ENCODE measurements at places on chromosomes 6 and 20.

DNA sequence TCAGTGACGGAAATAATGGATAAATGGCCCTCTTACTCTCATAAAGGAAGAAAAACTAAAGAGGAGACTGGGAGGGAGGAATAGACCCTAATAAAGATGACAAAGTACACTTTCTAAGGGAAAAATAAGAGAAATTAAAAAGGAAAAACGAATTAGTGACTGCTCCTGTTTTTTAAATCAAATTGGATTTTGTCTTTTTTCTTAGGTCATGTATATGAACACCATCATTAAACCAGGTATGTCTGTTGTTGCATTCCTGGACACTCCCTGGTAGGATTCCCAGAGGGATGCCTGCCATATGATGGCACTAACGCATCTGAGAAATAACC is 59.4 kb upstream of the BTN3A2 start:
- no peak for DNase-seq

DNA sequence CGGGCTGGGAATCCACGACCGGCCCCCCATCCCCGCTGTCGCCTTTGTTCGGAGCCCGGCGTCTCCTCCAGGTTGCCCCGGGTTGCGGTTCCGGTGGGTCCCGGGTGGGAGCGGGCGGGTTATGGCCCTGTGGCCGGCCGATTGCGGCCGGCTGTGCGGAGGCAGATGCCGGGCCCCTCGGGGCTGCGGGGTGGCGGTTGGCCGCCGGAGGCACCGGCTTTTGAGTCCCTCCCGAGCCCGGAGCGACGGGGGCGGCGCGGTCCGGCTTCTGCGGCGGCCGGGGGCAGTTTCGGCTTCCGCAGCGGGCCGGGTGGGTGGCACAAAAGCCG is 431 bp downstream of the LOC128125822 start:
- DNase-seq, result no peak

GRCh38 chr6:117459204-117459944 is 23.1 kb upstream of the DCBLD1 start:
- no peak for DNase-seq

DNA sequence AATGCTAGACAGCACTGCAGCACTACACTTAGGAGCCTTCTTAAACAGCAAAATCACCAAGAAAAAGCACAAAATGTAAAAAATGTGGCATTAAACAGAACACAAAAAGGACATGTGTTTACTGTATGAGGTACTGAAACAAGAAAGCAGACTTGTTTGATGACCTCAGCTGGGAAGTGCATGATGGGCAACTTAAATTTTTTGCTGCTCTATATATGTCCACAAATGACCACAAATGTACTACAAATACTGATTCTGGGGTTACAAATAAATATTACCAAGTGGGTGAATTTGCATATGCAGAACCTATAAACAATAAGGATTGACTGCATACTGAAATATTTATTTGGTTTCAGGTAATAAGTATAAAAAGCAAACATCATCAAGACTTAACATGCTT is 13.1 kb downstream of the RAB23 start:
- no peak for DNase-seq

DNA sequence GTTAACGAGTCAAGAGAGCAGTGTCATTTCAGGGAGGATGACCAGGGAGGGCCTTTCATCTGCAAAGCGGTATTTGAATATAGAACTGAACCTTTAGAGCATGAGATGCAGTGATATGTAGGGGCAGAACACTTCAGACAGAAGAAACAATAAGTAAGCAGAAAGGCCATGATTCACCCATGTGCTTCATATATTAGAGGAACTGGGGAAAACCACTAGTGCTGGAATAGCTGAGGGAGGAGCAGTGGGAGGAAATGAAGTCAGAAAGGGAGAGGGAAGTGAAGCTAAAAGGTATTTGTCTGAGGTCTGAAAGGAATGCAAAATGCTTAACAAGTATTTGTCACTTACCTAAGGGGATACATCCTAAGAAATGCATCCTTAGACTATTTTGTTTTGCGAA is 391.2 kb downstream of the ADGRB3 start:
- DNase-seq, result no peak

Measured in T-helper 9 cell (primary cell).